ENCODE measurements at places on chromosomes 4 and X. TPM values are rescaled to one million over a fixed set of nuclear protein-coding genes. Genes with fewer than 3 reads are reported as not detected.

DNA sequence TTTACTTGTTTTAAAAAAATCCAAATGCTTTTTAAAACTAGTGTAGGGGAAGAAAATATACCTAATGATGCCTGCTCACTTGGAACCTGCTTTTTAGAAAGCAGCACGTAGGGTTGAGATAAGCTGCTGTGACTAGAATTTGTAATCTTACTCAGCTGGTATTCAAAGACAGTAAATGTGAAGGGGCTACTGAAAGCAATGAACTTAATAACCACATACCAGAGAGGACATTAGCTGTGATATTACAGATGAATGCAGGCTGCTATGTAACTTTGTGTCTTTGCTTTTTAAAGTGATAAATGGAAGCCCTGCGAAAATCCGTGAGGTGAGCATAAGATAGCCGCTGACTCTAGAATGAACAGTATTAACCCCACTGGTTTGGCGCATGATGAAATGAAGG is 124.1 kb downstream of the TRIML1 start:
- DNase-seq: no peak

Gene MFAP3L
- 4.3 TPM for total RNA-seq

Gene XAGE1B
- not detected for total RNA-seq

DNA sequence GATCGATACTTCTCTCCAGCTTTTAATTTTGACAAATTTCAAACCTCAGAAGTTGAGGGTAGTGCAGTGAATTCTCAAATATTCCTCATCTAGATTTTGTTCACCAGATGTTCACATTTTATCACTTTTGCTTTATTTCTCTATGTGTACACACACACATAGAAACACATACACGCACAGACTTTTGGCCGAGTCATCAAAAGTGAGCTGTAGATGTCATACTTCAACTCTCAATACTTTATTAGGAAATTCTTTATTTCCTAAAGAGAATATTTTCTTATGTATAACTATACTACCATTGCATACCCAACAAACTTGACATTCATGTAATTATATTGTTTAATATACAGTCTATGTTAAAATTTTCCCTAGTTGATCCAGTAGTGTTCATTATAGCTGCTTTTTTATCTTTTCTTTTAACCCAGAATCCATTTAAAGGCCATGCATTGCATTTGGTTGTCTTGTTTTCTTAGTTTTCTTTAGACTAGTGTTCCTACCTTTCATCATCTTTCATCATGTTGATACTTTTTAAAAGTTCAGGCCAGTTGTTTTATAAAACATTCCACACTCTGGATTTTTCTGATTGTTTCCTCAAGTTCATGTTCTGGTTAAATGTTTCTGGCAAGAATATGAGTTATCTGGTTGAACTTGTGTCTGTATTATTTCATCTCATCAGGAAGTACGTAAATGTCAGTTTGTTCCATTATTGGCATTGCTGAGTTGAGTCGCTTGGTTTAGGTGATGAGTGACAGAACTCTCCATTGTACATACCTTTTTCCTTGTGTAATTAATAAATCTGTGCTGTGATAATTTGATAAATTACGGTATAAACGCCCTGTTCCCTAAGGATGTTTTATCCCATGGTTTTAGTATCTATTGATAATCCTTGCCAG is 94.1 kb upstream of the TLR2 start:
- no peak for DNase-seq

Gene SCRG1
- total RNA-seq: not detected

GRCh38 chrX:44747317-44747716 is 96.5 kb upstream of the DUSP21 start:
- no peak for DNase-seq

DNA sequence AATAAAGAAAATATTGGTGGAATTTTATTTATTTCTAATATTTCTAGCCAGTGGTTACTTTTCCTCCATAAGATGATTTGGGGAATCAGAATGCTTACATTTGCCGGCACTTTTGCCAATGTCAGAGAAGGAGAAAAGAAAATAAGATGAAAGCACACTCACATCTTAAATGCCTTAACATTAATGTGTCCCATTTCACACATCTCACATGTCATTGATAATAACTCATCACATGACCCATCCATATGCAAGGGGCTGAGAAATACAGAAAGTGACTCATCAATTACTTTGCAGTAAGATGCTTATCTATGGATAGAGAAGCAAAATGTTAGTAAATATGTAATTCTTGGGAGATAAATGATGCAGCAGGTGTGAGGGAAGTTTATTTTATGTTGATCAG is 1531.0 kb downstream of the PCDH7 start:
- no peak for DNase-seq

Gene IBSP
- total RNA-seq: not detected

DNA sequence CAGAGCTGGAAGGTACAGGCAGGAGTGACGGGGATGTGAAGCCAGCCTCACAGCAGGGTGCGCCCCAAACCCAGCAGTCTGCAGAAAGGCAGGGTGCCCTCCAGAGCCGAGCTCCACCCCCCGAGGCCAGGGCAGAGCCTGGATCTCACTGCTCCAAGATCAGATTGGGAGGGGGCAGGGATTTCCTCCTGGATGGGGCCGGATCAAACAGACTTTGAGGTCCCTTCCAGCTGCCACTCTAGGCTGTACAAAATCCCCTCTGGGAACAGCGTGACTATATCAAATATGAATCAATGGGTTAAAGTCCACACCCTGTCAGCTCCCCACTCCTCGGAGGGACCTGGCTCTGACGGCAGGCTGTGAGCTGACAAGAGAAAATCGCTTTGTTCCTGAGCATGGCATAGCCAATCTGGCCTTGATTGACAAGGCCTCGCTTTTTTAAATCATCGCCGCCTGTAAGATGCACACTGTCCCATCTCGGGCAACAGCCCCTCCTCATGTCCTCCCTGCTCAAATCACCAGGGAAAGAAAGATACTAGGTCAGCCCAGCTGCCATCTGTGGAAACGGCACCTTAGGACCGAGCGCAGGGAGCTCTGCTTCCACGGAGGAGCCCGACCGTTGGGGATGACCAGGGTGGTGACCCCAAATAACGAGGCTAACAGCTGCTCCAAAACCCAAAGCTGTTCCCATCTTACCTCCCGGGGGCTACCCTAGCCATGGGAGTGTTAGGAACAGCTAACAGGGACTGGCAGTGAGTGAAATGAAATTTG is 39.9 kb downstream of the PSAPL1 start:
- no peak for DNase-seq

Gene GPM6B
- 0.04 TPM for total RNA-seq

DNA sequence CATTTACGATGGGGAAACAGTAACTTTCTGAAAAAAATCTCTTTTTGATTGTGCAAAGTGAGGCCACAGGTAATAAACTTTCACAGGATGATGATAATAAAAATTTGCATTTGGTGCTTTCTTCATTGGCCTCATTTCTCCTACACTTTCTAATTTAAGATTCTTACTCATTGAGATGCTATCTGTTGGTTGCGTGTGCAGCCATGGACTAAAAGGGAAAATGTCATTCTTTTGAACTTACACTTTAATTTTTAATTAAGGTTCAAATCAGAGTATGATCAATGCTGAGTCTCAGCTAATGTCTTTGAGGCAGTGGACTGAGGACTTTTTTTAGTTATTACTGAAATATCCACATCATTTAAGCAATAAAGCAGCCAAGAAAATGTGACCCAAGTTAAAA is 87.6 kb downstream of the SEL1L3 start:
- DNase-seq: no peak

Gene RADX
- 15.8 TPM for total RNA-seq

Gene ALB
- not detected for total RNA-seq

DNA sequence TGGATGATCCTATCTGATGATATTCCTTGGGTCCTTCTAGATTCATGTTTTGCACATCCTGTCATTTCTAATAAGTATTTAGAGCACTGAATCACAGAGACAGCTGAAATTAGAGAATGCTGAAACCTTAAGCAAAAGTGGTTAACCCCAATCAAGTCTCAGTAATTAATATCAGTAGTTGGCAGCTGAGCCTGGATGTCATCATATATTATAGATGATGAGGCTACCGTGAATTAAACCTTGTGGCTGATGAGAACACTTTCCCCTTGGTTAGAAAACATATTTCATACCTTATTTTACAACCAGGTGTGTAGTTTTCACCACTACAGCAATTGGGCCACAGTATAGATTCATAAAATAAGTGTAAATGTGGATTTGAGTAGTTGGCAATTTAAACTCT is 499.0 kb downstream of the PDGFC start:
- no peak for DNase-seq

GRCh38 chr4:129515356-129515755 is 419.4 kb downstream of the C4orf33 start:
- no peak for DNase-seq

- DNase-seq: no peak
Measured at GRCh38 chr4:13580036-13580435, 35.7 kb upstream of the NKX3-2 start.

DNA sequence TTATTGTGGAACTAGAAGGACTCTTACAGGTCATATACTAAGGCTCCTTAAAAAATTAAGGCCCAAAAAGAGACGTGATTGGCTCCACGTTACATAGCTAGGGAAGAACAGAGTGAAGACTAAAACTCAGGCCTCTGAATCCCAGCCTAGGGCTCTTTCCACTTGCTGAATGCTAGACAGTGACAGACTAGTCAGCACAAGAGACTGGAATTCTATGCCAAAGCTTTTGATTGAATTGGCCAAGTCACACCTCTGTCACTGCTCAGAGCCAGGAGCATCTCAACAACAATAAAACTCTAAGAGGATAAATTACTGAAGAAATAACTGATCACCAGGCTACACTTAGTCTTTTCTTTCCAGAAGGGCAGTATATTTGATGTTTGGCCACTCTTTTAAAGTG is 16.8 kb downstream of the DCX start:
- no peak for DNase-seq

Gene CXorf49
- not detected for total RNA-seq

Gene IGFBP7
- total RNA-seq: 45.5 TPM

Gene ZCCHC18
- total RNA-seq: 2.1 TPM

DNA sequence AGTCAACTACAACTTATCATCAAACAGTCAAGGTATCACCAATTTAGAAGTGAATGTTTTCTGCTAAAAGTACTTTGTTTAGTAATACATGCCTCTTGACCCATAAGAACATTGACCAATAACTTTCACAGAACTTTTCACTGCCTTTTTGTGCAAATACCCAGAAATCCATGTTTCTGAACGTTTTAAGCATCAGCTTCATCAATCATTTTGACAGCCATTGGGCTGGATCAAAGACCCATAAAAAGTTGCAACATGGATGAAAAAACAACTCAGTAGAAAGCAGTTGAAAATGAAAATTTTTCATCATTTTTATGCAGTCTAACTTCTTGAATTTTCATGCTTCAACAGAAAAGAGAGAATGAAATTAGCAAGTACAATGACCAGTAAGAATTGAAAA is 466.7 kb downstream of the TRAM1L1 start:
- DNase-seq: no peak

GRCh38 chrX:37796805-37797204 is 16.9 kb downstream of the CYBB start:
- DNase-seq: no peak

- DNase-seq: no peak
Measured at GRCh38 chrX:154529206-154529612, 13.2 kb upstream of the FAM3A start.

GRCh38 chrX:51024106-51024696 is 113.7 kb downstream of the BMP15 start:
- no peak for DNase-seq

GRCh38 chr4:67204441-67204840 is 340.9 kb downstream of the CENPC start:
- no peak for DNase-seq

Gene VCX3B
- 316 TPM for total RNA-seq

Gene MAOA
- total RNA-seq: 0.62 TPM

DNA sequence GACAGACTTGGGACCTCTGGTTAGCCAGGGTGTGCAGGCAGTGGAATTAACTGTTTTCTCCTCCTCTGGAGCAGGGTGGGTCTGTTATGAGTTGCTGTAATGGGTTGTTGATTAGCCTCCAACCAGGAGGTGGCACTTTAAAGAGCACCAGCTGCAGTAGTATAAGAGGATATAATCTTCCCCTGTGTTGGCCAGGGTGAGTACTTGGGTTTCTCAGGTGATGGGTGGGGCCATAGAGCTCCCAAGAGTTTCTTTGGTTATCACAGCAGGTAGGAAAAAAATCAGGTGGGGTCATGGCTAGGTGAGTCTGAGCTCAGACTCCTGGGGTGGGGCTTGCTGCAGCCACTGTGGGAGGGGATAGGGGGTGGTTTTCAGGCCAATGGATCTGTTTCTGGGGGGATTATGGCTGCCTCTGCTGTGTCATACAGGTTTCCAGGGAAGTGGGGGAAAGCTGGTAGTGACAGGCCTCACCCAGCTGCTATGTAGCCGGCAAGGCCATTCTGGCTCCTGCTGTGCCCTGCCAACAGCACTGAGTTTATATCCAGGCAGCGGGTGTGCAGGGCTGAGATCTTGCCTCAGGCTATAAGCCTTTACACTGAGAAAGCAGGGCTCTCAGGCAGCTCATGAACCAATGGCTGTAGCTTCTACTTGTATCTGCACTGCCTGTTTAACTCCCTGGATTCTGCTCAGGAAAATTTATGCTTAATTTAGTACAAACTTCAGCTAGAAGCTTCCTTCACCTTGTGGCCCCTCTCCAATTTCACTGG is 70.1 kb downstream of the CCNG2 start:
- no peak for DNase-seq

- DNase-seq: no peak
Measured at GRCh38 chr4:98560321-98560720, 98.1 kb downstream of the TSPAN5 start.

GRCh38 chr4:141609243-141609642 is 27.1 kb upstream of the IL15 start:
- DNase-seq: peak; percentile 13

DNA sequence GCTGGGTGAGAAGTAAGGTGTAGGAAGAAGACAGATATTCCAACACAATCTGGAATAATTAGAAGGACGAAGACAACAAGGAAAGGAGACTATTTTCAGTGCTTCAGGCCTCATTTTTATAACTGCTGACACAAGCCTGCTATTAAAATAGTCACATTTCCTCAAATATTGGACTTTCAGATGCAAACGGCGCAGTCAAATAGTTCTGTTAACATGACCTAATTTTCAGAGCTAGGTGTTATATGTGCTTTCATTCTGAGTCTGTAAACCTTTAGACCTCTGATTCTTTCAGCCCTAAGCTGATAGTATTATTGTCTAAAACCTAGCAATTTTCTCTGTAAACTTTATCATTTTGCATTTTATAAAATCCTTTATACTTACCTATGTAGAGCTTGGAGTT is 261.5 kb downstream of the IL1RAPL1 start:
- no peak for DNase-seq

- DNase-seq: no peak
Measured at GRCh38 chrX:56281789-56282188, 49.6 kb downstream of the KLF8 start.

Gene DOK7
- 0.04 TPM for total RNA-seq

Gene HTR2C
- total RNA-seq: not detected

DNA sequence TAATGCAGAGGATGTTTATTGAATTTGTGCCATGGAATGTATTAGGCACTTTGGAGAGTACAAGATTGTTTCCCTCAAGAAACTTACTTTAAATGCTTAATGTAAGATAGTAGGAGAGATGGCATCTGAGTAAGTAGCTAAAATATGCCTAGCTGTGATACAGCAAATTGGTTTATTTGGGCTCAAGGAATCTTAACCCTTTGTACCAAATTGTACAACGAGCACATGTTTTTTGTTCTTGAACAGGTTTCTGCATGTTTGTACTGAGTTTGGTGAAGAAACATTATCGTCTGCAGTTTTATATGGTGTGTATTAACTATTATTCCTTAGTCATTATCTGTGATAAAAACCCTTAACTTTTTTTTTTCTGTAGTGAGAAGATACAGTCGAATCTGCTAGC is 48.6 kb downstream of the CDS1 start:
- no peak for DNase-seq

Gene SPACA5
- not detected for total RNA-seq

Gene ZNF182
- 5.9 TPM for total RNA-seq

Gene LIMCH1
- total RNA-seq: 24.5 TPM
